NCI-H82 (cell line): ENCODE measurements at places on chromosomes 11 and 22.
A peak's percentile ranks its signal among the peaks of the same experiment; 100 is the strongest.

GRCh38 chr11:60396382-60396781 lies at the start of gene MS4A14:
TSS of gene MS4A14 (plus strand) at chr11:60396459. CDS start at chr11:60396579, 120 bp downstream.
- DNase-seq: no peak

DNA sequence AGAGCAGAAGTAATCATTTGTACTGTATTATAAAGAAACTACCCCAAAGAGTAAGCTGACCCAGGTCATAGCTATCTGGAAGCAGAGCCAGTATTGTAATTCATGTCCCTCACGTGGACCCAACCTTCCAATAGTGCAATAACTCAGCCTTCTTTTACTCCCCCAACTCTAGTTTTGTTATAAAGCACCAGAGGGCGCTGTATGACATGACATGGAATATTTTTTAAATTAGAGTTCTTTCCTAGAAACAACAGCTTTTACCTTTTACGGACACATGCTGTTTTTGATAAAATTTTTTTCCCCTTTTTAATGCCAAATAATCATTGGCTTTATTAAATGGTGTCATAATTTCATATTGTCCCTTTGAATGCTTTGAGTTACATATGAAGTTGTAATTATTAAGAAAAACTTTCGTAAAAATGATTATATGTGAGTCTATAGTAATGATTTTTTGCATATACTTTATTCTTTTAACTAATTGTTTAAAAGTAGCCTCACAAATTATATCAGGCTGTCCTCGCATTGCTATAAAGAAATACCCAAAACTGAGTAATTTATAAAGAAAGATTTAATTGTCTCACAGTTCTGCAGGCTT lies 76.9 kb downstream of the DKK3 start:
- peak; percentile 49 for DNase-seq

DNA sequence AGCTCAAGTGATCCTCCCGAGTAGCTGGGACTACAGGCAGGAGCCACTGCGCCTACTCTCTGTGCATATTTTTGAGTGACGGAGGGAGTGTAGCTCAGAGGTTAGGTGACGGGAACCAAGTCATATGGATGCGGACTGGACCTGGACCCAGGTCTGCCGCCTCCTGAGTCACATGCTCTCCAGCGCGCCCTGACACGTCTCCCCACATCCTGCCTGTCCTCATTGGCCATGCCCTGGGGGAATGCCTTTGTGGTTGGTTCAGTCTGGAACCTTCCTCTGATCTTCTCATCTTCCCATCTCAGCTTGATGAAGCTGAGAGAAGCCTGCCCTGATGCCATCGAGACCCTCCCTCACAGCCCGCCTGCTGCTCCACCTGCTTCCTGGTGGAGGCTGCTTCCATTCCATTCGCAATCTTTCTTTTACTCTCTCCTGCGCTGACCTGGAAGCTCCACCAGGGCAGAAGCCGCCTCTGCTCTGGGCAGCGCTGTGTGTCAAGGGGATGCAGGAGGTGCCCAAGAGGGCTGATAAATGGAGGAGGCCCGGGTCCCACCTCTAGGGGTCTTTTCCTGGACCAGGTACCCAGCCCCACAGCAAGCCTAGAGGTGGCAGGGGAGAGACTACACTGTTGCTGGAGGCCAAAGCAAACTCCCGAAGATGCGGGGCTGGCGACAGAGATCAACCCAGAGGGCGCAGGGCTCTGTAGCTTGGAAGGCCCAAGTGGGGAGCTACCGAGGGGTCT lies 13.9 kb upstream of the BAIAP2L2 start:
- DNase-seq: no peak

DNA sequence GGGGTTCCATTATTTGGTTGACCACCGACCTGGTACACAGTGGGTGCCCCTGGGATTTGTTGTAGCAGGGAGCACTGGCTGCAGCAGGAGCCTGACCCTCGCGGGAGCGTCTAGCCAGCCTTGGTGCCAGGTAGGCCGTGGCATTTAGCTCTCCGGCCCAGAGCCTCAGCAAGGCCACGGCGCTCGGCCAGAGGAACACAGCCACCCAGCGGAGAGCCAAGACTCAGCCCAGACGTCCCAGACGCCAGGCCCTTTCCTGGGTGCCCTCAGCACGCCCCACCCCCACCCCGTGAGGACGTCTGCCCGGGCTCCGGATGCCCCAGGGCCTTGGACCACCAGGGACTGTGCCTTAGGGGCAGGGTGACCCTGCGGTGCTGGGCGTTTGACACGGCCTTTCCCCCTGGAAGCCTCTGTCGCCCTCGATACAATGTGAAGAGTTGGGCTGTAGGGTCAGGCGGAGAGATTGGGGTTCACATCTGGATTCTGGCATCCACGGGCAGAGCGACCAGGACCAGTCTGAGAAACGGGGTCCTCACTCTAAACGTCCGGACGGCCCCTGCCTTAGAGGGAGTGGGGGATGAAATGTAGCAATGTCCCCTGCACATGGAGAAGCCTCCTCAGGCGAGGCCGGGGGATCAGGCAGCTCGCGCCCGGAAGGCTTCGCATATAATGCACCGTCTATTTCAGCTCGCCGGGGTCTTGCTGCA lies 99.2 kb upstream of the FGF3 start:
- DNase-seq: no peak

- peak; percentile 2 for DNase-seq
These were observed 1282.1 kb downstream of the TBC1D22A start for GRCh38 chr22:48044487-48045060.

GRCh38 chr11:115682101-115682500 lies 177.9 kb upstream of the CADM1 start:
- no peak for DNase-seq

GRCh38 chr11:20511982-20512381 lies 87.4 kb upstream of the SLC6A5 start:
- DNase-seq: no peak

- peak; percentile 76 for DNase-seq
These were observed 202.9 kb downstream of the FAM76B start for GRCh38 chr11:95586661-95587060.

- DNase-seq: peak; percentile 62
These were observed 17.8 kb upstream of the WNT7B start for GRCh38 chr22:45994491-45995404.

- peak; percentile 4 for DNase-seq
These were observed 14.4 kb upstream of the PAMR1 start for GRCh38 chr11:35539781-35540281.

GRCh38 chr11:77345621-77346020 lies 44.1 kb upstream of the GDPD4 start:
- DNase-seq: no peak

GRCh38 chr11:103928040-103928801 lies 108.2 kb upstream of the DDI1 start:
- DNase-seq: peak; percentile 82

DNA sequence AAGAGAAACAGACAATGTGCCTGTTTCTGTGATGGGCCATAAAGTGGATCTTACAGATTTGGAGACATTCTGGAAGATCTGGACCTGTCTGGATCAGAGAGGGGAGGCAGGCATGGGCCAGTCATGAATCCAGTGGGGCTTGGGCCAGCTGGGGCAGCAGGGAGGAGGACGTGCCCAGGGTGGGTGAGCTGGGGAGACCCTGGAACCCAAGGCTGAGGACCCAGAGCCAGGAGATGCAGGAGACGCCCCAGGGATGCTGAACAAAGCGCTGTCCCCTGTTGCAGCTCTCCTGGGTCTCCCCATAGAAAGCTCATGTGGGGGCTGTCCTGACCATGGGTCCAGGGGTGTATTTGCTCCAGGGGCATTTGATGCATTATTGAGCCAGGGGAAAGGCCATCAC lies 1.5 kb upstream of the APOBEC3A start:
- no peak for DNase-seq

DNA sequence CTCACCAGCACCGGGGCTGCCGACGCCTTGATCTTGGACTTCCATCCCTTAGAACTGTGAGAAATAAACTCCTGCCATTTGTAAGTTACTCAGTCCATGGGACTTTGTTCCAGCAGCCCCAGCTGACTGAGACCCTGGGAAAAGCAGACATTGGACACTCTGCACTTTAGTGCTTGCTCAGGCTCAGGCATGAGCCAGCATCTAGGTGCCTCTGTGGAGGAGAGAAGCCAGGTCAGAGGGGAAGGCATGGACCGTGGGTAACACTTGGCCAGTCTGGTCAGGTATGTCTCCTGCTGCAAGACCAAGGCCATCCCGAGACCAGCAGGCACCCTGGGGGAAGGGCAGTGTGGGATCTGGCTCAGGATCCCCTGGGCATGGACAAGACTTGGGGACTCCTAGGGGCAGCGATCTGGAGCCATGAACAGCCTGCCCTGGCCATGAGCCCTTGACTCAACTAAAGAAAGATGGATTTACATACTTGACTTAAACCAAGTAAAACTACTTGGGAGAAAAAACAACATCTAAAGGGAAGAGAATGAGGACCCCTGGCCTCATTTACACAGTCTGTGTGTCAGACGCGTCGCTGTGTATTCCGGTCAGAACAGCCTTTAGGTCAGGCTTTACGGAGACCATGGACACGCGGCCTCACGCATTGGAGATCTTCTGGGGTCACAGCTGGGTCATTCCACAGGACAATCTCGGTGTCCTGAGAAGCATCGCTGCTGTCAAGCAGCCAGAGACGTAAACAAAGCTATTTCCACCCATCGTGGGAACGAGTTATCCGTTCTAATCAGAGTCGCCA lies 497.1 kb downstream of the BRD1 start:
- DNase-seq: no peak

GRCh38 chr11:86414032-86414431 lies 39.3 kb downstream of the CCDC81 start:
- DNase-seq: no peak

DNA sequence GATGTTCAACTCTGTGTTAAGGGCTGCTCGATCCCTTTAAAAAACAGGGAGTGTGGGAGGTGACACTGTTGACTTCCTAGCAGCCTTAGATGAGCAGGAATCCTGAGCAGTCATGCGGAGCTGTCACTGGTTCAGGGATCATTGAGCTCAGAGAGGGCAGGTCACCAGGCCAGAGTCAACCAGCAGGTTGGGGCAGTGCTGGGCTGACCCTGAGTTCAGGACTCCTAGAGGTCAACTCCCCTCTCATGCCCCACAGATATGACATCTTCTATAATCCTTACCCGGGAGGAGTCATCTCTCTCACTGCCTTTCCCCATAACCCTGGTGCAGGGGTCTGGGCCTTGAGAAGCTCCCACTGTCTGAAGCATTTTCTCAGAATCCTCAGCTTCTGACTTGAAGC lies 12.9 kb upstream of the WNT11 start:
- DNase-seq: no peak

GRCh38 chr11:3000032-3000961 lies 8.2 kb upstream of the NAP1L4 start:
- DNase-seq: no peak

- no peak for DNase-seq
These were observed 13.8 kb upstream of the SAMM50 start for GRCh38 chr22:43941449-43941848.

- no peak for DNase-seq
These were observed 417 bp upstream of the PHETA2 start for GRCh38 chr22:42073621-42074041.

- DNase-seq: no peak
These were observed 122.6 kb downstream of the ABTB2 start for GRCh38 chr11:34235189-34235588.

DNA sequence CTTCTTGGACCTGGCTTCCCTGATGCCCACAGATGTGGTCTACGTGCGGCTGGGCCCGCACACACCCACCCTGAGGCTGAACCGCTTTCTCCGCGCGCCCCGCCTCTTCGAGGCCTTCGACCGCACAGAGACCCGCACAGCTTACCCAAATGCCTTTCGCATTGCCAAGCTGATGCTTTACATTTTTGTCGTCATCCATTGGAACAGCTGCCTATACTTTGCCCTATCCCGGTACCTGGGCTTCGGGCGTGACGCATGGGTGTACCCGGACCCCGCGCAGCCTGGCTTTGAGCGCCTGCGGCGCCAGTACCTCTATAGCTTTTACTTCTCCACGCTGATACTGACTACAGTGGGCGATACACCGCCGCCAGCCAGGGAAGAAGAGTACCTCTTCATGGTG lies 1.2 kb downstream of the CNGA4 start:
- no peak for DNase-seq

DNA sequence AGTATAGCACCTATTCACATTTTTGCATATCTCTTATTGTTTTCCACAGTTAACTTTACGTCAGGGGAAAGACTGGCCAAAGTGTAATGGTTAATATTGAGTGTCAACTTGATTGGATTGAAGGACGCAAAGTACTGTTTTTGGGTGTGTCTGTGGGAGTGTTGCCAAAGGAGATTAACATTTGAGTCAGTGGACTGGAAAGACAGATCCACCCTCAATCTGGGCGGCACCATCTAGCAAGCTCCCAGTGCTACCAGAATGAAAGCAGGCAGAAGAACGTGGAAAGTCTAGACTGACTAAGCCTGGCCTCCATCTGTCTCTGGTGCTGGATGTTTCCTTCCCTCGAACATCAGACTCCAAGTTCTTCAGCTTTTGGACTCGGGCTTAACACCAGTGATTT lies 1900.7 kb upstream of the RAG2 start:
- peak; percentile 71 for DNase-seq

GRCh38 chr11:115267238-115267781 lies 236.9 kb downstream of the CADM1 start:
- DNase-seq: no peak

DNA sequence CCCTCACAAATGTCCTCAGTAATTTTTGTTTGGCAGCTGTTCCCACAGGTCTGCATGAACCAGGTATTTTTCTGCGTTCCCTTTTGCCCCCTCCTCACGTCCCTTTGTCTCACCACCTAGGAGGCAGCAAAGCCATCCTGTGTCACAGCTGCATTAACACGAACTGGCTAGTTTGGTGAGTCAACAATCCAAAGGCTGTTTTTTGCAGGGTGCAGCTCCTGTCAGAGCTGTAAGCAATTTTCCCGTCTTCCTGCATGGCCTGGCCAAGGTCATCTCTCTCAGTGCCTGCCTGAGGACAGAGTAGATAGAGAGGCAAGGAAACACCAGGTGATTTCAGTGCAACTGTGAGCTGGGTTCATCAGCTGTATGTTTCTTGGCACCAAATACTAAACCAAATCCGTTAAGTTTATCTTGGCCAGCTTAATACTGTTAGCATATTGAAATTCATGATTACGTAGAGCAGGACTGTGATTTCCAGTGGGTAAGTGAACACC lies 20.6 kb upstream of the VSIG10L2 start:
- no peak for DNase-seq

DNA sequence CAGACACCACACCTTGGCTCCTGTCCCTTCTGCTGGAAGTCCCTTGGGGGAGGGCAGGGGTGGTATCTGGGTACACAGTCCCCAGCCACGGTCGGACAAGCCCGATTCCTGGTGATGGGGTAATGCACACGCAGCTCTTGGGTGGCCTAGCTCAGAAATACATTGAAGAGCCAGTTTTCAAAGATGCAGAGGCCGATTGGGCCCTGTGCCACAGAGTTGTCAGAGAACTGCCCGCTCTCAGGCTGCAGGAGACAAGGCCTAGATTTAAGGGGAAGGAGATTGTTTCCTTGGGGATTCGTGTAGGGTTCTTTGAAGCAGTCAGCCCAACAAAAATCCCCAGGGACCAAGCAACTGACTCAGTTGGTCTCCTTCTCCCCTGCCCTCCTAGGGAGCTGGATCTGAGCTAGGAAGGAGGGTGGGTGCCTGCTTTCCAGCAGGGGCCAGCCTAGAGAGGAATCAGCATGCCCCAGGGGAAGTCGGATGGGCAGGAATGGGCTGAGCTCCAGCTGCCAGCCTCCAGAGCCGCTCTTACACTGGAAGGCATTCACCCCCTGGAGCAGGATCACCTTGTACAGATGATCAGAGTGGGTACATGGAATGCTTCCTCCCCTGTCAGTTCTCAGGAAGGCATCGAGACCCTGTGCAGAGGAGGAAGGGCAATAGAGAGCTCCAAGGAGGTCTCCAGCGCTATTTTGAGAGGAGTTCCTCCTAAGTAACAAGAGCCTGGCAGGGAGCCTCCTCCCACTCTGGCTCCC lies 3.3 kb upstream of the SCN4B start:
- no peak for DNase-seq
